ENCODE measurements at places on chromosomes 3 and 15. TPM values are rescaled to one million over a fixed set of nuclear protein-coding genes. Genes with fewer than 3 reads are reported as not detected.

SNRK gene
- 15.5 TPM for total RNA-seq

VIPR1 gene
- not detected for total RNA-seq

DUOXA1 gene
- not detected for total RNA-seq

TNIK gene
- not detected for total RNA-seq

P4HTM gene
- 47.4 TPM for total RNA-seq

GOLGA6D gene
- total RNA-seq, result not detected

C3orf52 gene
- total RNA-seq, result 11.2 TPM

FANCD2OS gene
- total RNA-seq, result not detected

PLA1A gene
- total RNA-seq, result not detected

SLCO3A1 gene
- total RNA-seq, result 40.0 TPM

CADM2 gene
- not detected for total RNA-seq

TRAIP gene
- total RNA-seq, result 41.8 TPM

ACSBG1 gene
- 0.52 TPM for total RNA-seq

DNA sequence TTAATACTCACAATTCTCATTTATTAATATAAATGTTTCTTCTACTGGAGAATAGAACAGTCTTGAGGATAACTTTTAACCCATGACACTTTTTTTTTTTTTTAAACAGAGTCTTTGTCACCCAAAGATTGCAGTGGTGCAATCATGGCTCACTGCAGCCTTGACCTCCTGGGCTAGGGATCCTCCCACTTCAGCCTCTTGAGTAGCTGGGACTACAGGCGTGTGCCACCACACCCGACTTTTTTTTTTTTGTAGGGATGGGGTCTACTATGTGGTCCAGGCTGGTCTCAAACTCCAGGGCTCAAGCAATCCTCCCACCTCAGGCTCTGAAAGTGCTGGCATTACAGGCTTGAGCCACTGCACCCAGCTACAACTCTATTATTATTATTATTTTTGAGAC lies 34.5 kb downstream of the PIK3CB start:
- DNase-seq, result no peak

DNA sequence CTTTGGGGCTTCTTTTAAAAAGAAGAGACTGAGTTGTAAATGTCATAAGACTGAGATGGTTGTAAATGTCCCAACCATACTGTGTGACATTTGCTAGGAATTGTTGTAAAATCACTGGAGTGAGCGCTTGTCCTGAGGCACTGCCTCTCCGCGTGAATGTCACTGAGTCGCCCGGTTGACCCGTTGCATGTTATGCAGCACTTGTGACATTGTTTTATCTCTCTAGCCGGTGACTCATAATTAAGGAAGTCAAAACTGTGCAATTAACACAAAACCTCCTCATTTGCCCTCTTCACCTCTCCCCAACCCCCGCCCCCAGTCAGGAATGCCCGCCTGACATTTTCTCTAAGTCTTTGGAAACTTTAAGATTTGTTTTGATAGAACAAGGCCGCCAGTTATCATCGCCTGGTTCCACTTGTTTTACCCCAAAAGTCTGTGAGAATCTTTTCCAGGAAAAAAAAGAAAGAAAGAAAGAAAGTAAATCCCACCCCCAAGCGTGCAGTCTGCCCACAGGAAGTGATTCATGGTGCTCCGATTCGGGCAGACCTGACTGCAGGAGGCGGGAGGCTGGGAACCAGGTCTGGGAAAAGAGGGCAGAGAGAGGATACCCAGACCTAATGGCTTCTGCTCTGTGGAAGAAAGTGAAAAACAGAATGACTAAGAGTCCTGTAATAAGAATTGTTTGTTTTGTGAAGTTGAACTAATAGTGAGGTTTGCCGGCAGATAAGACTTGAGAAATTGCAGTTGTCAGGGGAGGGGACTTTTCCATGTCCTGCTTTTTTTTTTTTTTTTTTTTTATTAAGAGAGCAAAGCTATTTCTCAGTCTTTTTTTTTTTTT lies 84.8 kb downstream of the SMAD3 start:
- DNase-seq, result no peak

GRCh38 chr15:72050700-72051099 lies 67.2 kb downstream of the MYO9A start:
- no peak for DNase-seq

- DNase-seq, result no peak
Observed at GRCh38 chr15:95761501-95762165, 568.9 kb upstream of the NR2F2 start.

- DNase-seq, result no peak
Observed at GRCh38 chr15:86021281-86022264, 58.1 kb upstream of the AGBL1 start.

DNA sequence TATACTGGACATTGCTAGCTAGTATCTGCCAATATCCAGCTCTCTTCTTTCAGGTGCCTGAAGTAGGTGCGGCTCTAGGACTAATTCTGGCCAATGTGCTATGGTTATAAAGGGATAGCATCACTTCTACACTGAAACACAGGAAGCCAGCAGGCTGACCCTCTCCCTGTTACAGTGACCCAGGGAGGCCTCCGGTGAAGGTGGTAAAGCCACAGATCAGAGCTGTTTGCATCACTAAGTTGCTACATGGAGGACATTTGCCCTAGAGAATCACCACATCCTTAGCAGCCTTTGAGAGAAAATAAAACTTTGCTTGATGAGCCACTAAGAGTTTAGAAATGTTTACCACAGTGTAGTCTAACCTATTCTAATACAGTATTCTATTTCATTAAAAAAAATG lies 161.4 kb downstream of the CHST2 start:
- DNase-seq, result no peak

- peak; percentile 83 for DNase-seq
Observed at GRCh38 chr3:128152419-128153155, 694 bp upstream of the EEFSEC start.

GRCh38 chr3:134650431-134651346 lies at the start of gene KY:
Gene KY (minus strand): TSS chr3:134651022. CDS start chr3:134650960, 62 bp downstream.
- no peak for DNase-seq

GRCh38 chr3:185332026-185332735 lies 30.8 kb upstream of the MAP3K13 start:
- DNase-seq, result no peak

DNA sequence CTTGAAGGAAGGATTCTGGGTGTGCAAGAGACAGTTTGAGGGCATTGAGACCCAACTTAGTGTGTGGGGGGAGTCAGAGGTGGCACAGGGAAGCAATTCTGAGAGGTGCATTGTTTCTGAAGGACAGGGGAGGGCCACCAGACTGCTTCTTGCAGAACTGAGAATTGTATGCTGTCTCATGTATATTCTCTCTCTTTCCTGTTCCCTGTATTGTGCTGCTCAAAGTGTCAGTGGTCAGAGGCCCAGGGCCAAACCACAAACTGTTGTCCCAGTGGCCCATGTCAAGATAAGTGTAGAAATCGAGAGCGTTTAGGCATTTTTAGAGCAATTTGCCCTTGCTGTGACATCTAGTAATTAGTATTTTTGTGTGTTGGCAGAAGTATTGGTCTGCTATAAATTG lies 567.1 kb downstream of the EDEM1 start:
- no peak for DNase-seq

- DNase-seq, result no peak
Observed at GRCh38 chr3:53337167-53337940, 10.0 kb downstream of the DCP1A start.

- no peak for DNase-seq
Observed at GRCh38 chr3:128505771-128506170, 12.8 kb upstream of the GATA2 start.

DNA sequence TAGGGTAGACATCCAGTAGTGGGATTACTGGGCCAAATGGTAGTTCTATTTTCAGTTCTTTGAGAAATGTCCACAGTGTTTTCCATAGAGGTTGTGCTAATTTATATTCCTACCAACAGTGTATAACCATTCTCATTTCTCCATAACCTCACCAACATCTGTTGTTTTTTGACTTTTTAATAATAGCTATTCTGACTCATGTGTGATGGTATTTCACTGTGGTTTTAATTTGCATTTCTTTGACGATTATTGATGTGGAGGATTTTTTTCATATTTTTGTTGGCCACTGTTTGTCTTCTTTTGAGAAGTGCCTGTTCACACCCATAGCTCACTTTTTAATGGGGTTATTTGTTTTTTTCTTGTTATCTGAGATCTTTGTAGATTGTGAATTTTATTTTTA lies 125.2 kb downstream of the CFAP20DC start:
- DNase-seq, result no peak

DNA sequence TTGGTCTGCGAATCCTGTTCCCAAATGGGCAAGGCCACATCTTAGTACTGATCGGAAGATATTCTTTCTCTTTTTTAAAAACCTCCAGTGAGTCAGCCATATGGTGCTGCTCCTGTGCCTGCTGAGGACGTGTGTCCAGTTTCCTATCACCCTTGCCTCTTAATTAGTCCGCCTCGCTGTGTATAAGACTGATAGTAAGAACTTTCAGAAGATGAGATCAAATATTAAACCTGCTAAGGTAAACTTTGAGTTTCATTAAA lies 612 bp downstream of the UBA5 start:
- no peak for DNase-seq

DNA sequence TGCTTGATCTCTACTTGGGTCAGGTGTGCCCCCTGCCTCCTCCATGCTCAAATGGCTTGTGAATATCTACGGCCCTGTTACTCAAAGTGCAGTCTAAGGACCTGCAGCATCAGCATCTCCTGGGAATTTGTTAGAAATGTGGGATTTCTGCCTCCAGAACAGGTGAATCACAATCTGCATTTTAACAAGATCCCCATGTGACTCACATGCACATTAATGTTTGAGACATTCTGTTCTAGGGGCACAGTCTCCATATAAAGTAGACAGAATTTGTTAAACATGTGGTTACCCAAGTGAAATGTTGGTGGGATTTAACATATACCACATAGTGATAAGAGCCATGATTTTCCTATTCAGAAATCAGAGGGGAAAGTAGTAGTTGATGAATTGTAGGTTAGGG lies 256.2 kb downstream of the NR1D2 start:
- no peak for DNase-seq

DNA sequence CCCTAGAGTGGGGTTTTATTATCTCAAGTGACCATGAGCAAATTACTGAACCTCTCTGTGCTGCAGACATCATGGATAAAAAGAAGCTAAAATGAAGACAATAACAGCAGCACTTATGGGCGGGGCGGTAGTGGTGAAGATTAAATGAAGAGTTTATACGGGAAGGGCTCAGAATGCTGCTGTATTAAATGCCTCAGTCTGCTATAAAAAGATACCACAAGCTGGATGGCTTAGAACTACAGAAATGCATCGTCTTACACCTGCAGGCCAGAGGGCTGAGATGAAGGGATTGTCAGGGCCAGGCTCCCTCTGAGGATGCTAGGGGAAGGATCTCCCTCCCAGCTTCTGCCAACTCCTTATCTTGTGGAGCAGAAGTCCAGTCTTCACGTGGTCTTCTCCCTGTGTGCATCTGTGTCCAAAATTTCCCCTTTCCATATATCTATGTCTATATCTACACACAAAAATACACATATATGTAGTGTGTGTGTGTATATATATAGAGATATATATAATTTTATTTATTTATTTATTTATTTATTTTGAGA lies 2.9 kb downstream of the ALG1L2 start:
- DNase-seq, result no peak

DNA sequence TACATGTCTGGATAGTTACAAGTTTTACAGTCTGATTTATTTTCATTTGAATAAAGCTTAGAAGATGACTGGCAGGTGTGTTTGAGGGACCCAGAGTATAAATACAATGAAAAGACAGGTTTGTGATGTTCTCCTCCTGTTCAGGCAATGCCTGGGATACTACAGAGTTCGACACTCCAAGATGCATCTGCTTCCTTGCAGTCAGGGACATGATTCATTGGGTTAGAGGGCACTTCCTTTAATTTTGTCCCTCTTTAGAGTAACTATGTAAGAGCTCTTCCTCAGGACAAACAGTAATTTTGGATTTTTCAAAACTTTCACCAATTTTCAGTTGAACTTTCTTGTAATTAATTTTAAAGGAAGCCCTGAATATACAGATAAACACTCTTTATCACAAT lies 102.0 kb downstream of the LMLN start:
- DNase-seq, result no peak

DNA sequence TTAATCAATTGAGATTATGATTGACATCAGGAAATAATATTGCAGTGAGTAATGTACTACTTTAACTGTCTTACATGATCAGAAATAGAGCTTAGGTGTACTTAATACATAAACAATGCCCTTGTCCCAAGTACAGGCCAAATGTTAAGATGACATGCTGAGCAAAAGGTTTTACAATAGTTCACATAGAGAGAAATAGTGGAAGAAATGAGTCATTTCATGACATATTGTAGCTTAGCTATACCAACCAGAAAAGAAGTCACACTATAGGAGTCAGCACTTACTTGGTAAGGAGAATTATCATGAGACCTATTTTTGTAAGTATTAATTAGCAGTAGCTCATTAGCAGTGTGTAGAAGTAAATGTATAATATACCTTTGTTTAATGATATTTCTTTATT lies 96.4 kb upstream of the NANOGP8 start:
- no peak for DNase-seq

DNA sequence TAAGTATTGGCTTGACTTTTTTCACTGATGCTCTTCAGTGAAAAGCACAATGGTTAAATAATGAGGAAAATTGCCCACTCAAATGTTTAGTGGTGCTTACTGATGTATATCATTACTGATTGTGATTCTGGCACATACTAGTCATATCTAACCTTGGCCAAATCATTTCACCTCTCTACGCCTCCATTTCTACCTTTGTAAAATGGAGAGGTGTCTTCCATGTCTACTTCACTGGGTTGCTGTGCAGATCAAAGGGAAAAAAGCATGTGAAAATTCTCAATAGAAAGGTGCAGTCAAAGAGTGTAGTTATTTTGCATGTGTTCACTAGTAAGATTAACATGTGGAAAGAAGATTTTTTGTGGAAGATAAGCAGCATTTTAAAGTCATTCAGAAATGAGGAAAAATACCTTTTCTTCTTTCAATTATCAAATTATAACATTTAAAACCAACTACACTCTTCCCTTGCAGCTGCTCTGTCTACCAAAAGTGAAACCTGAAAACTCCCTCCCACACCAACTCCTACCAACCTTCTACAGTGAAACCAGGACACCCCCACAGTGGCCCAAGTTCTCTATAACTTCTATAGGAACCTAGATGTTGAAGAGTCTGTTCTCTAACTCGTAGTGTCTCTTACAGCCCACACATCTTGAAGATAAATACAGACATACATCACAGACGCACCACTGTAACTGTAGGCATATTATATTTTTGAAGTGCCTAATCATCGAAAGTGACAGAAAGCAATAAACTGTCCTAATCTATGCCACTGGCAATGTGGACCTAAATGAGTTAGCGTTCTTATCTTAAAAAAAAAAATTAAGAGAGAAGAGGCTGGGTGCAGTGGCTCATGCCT lies 1.4 kb downstream of the CD200R1 start:
- no peak for DNase-seq

GRCh38 chr3:40588406-40588805 lies 63.6 kb downstream of the ZNF621 start:
- DNase-seq, result no peak

DNA sequence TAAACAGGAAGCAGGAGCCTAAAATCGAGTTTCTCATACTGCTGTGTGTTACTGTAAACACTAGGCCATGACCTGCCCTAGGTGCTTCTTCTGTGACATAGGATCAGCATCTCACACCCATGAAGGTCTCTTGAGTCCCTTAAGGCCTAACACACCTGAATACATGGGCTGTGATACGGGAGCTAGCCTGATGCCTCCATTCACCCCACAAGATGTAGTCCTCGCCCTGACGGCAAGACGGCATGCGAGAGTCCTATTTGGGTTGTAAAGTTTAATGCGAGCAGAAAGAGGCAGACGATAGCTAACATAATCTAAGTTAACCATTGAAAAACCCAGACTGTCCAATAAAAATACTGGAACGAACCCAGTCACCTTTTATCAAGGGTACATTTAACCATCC lies 241.1 kb upstream of the ICE2 start:
- no peak for DNase-seq

GRCh38 chr3:46575577-46576222 lies 9.6 kb upstream of the LRRC2 start:
- DNase-seq, result no peak

GRCh38 chr15:98914626-98915025 lies 93.0 kb downstream of the PGPEP1L start:
- no peak for DNase-seq
